PC-9 (cell line): ENCODE measurements at places on chromosomes 5 and 9.

GRCh38 chr5:9596171-9596780 is 33.9 kb downstream of the TAS2R1 start:
- DNase-seq, result no peak

GRCh38 chr9:110876929-110877328 is 161.3 kb downstream of the LPAR1 start:
- no peak for DNase-seq

- no peak for DNase-seq
These were observed 641.5 kb upstream of the CDH10 start for GRCh38 chr5:25286319-25286718.

DNA sequence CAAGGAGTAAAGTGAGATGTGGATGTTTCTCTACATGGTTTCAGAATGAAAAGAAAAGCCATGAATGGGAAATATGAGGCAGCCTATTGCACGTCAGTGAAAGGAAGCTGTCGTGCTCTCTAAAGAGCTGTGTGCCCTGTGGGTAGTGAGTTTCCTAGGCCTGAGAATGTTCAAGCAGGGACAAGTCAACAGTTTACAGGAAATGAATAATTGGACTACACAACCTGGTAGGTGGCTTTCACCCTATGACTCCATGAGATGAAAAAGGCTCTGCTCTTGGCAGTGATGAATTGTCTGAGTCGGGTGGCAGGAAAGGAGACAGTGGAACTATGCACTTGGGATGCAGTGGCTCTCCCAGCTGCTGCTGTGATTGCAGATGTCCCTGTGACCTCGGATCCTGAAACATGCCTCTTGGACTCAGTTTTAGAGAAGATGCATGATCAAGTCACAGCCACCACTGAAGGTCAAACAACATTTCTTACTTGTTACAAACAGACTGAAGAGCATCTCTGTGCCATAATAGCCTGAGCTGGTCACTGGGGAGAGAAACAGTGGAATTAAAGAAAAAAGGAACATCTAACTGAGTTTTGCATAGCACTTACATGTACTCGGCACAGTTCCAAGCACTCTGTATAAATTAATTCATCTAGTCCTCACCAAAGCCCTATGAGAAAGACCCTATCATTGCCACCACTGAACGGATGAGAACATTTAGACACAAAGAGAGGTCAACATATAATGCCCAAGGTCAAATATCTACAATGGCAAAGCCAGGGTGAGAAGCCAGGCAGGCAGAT is 293.7 kb downstream of the SPOCK1 start:
- DNase-seq, result no peak

DNA sequence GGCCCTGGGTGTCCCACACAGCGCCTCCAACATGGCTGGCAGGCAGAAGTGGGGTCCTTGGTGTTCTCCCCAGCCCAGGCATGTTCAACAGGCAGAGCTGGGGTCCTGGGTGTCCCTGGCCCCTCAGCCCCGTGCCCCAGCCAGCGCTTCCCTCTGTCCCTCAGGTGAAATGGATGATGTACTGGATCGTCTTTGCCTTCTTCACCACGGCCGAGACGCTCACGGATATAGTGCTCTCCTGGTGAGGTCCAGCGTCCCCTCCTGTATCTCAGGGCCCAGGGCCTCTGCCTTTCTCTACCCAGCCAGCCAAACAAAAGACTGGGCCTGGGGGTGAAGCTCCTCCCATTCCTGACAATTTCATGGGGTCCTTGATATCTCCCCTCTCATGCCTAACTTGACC is 2.4 kb downstream of the REEP2 start:
- no peak for DNase-seq

DNA sequence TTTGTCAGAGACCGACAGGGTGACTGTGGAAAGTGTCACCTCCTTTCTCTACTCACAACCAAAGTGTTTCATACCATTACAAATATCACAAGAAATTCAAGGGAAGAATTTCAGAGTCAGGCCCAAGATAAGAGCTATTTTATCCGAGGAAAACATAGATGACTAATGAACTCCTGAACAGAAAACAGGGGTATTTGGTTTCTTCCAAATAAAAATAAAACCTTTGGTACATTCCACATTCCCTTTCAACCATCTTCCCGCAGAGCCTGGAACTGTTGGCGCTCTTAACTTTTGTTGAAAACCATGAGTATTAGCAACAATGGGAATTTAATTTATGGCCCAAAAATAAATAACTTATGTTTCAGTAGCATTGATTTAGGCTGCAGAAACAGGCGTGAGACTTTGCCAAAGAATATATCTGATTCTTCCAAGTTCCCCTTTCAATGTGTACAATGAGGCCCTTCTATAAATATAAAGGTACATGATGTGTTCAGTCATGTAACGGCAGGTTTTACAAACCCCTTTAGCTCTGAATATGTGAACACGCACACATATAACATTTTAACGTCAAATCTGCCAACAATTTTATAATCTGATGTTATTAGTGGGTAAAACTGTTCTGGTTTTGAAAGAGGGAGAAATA is 69.5 kb downstream of the RETREG1 start:
- no peak for DNase-seq

GRCh38 chr5:140072812-140073211 is 29.7 kb upstream of the NRG2 start:
- DNase-seq, result no peak

DNA sequence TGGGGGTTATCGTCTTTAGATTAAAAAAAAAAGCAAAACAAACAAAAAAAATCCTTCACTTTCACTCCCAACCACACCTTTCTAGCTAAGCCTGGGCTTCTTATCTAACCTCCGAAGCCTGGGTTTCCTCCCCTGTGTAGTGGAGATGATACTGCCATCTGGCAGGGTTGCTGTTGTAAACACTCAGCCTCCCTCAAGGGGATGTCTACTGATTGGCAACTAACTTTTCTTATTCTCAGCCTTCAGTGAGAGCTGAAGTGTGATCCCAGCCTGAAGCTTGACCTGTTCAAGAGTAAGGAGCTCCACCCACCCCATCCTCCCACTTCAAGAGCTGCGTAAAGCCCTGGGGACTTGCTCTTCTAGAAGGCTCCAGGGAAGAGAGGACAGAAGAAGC is 21.5 kb upstream of the WWC1 start:
- peak; percentile 26 for DNase-seq

DNA sequence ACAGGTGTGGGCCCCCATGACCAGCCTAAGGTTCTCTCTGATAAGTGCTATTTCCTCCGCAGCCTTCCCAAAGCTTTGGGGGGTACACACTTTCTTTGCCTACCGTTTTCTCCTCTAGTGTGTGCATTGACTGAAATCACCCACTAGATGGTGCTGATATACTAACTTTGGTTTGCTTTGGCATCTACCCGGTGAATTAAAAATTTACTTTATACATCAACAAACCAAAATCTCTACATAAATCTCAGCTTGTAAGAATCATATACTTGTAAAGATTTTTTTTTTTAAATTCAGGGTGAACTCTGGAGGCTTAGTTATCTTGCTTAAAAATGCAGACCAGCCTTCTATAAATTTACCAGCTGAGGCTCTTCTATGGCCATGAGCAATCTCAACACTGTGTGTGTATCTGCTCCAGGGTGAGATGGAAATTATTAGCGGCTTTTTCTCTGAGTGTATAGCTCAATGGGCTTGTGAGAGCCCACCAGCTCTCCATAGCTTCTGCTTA is 475.7 kb upstream of the TNC start:
- DNase-seq, result peak; percentile 34

DNA sequence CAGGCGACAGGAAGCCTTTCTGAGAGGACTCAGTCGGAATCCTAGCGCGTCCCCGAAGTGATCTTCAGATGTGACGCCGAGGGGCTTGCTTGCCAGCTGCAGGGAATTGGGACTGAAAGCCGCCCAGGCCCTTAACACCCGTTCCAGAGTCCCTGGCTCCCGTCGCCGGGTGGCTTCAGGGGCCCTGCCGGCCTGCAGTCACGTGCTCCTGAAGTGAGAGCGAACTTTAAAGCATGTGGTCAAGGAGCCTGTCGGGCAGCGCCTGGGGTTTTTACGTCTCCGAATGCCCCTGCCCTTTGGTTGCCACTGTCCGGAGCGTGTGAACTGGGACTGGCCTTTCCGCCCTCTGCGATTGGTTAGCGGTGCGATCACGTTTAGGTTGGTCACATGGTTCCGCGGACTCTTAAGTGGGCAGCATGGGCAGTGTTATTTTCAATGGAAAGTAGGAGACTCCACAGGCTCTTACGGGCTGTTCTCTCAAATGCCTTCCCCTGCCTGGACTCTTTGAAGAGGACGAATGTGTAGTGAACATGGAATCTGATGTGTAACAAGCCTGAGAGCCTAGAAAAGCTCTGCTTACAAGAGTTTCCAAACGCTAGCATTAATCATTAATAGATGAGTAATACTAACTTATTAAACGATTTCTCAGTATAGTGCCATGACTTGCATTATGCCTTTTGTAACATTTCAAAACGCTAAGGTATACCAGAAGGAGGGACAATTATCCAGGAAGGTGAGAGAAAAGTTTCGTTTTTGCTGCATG is 1.9 kb downstream of the VLDLR start:
- no peak for DNase-seq

DNA sequence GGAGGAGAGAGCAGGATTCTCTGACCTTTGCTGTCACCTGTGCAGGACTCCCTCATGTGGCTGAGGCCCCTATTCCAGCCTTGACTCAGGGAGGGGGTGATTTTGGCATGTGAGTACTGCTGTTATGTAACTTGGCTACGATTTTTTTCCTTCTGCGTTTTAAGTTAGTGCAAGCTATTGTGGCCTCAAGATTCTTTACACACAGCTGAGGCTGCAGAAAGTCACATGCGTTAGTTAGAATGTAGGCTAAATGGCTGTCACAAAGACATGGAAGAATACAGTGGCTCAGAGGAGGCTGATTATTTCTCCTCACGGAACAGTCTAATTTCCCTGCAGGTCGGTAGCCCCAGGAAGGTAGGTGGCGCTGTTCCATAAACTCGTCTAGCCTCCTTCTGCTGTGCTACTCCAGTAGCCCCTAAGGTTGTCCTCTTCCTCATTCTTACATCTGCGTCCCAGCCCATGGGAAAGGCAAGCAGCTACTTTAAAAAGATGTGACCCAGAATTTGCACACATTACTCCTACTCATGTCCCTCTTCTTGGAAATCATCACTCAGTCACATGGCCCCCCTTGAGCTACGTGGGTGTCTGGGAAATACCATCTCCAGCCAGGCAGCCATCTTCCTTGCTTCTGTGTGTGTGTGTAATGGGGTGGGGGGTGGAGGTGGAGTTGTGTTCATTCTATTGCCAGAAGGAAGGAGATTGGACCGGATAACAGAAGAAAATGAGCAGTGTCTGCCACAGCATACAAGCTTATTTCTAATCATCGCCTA is 486.6 kb downstream of the CCDC171 start:
- DNase-seq, result no peak

GRCh38 chr5:74865804-74866595 is at the start of gene FAM169A:
Gene FAM169A, minus strand, starts transcription at chr5:74866387. Its CDS starts 24,711 bp downstream, at chr5:74841676.
- DNase-seq, result peak; percentile 41

DNA sequence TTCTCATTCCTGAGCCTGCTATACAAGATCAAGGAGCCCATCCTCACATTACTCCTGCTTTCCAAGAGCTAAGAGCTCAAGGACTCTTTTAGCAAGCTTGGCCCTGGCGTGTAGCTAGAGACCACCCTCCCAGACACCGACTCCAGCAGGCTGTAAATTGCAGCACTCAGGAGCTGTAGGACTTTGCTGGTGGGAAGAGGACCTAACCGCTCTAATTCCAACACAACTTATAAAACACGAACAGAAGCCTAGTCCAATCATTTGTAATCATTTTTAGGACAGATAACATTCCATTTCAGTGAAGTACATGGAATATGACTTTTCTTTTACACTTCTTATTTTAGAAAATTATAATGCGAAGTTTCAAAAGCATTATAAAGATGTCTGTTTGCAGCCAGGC is 219.9 kb downstream of the NXNL2 start:
- DNase-seq, result no peak

GRCh38 chr5:106843812-106844416 is 826.8 kb downstream of the EFNA5 start:
- no peak for DNase-seq

DNA sequence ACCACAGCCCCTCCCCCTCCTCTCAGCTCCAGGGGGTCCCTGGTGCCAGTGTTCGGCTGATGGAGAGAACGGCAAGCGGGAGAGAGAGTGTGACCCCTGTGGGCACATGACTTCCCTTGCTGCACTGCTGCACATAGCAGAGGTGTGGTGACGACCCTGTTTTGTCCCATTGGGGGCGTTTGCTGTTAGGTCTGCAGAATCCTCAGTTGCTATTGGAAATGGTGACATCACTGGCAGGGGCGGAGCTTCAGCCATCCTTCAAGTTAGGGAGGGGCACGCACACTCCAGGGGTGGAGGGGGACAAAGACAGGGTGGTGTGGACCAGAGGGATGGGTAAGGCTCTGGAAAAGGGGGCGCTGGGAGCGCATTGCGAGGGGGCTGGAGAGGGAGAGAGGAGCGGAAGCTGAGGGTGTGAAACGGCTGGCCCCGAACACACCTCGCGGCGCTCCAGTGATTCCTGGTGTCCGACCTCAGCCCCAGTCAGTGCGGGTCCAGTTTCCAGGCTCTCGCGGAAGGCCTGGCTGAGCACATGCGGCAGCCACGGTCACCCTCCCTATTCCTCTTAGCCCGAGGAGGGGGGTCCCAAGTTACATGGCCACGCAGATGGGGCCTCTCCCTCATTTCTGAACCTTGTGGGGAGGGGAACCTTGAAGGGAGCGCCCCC is 764 bp upstream of the GRIN1 start:
- DNase-seq, result no peak

DNA sequence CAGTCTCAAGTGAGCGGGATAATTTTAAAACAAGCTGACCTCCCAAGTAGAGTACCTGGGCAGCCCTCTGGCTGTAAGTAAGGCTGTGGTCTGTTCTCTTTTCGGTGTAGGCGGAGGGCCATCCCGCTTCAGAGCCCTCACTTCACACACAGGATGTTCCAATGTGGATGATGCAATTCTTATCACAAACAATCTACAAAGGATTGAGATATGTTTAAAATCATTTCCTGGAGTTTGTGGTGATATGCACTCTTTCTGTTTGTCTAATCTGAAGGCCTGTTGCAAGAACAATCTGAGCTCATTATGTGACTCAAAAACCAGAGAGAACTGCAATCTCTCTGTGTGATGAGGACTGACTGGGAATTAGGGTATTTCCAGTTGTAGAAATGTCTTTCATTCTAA is 42.5 kb downstream of the ITGA2 start:
- DNase-seq, result peak; percentile 84

DNA sequence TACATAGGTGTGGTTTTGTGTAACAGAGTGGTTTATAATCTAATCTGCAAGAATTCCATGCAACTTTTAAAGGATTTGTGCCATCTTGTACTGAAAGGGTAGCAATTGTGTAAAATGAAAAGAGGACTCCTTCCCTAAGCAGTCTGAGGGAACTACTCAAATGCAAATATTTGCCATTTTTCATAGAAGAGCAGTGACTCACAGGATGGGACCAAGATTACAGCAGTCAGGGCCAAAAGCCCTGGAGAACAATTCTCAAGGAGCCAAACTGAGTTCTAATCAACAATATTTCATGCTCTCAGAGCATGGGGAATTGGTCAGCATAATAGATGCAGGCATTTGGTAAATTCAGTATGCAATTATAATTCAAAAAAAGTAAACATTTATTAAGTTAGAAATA is 495.8 kb downstream of the CHSY3 start:
- no peak for DNase-seq

DNA sequence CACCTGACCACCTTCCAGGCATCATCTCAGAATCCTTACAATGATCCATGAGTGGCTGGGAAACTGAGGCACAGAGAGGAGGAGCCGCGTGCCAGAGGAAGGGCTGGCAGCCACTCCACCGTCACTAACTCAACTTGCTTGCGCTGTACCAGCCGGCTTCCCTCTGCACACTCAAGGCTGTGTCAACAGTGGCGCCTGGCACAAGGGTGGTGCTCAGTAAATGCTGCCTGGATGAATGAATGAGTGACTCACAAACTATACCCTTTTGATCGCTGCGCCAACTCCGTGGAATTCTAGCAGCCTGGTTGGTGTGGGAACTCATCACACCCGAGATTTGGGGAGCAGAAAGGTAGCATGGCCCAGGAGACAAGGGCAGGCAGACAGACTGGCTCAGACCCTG is 21.9 kb downstream of the PRRX2 start:
- DNase-seq, result peak; percentile 52
